ENCODE measurements at places on chromosomes 3 and 15. TPM values are rescaled to one million over a fixed set of nuclear protein-coding genes. Genes with fewer than 3 reads are reported as not detected.

Gene ZBTB20
- total RNA-seq = 25.4 TPM

GRCh38 chr3:193730511-193730910, 137.5 kb downstream of the OPA1 start:
- no peak for DNase-seq

Gene DAZL
- total RNA-seq = not detected

DNA sequence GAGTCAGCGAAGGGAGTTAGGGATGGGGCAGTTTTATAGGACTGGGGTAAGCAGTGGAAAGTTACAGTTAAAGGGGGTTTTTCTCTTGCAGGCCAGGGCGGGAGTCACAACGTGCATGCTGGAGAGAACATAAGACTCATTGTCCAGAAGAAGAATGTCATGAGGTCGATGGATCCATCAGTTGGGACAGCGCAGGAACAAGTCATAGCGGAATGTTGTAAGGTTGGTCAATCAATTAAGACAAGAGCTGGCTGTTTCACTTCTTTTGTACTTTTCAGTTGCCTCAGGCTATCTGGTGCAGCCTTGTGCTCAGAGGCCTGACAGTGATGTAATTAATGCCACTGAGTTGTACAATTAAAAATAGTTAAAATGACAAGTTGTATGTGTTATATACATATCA, 165.6 kb downstream of the OCA2 start:
- DNase-seq = no peak

Gene PP2D1
- not detected for total RNA-seq

- peak; percentile 60 for DNase-seq
Observed at GRCh38 chr3:187713504-187713903, 11.1 kb upstream of the RTP2 start.

DNA sequence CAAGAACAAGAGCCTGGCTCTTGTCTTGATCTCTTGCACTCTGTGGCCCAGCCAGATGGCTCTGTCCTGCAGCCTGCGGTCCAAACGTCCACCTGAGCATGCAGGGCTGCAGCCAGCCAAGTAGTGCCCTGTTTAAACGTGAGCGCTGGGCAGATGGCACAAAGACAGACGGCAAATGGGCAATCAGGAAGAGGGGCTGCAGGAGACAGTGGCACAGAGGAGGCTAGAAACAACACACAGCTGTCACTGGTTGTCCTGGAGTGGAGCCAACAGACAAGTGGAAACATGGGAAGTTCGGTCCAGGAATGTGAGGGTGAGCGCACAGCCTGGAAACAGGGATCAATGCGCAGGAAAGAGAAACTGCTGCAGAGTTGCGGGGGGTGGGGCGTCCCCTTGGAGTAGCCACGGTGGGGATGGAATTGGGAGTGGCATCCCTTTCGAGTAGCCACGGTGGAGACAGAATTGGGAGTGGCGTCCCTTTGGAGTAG, 10.7 kb upstream of the ZXDC start:
- DNase-seq = peak; percentile 39

Gene NR1I2
- under 0.01 TPM for total RNA-seq

DNA sequence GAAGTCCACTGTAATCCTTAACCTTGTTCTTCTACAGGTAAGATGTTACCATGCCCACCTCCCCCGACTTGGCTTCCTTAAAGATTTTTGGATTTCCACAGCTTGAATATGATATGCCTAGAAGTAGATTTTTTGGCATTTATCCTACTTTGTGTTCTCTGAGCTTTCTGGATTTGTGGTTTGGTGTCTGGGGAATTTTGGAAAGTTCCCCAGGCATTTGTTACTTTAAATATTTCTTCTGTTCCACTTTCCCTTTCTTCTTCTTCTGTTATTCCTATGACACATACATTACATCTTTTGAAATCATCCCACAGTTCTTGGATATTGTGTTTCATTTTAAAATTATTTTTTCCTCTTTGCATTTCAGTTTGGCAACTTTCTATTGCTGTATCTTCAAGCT, 122.1 kb upstream of the TMEM108 start:
- DNase-seq = no peak

Gene CGNL1
- total RNA-seq = 21.1 TPM

DNA sequence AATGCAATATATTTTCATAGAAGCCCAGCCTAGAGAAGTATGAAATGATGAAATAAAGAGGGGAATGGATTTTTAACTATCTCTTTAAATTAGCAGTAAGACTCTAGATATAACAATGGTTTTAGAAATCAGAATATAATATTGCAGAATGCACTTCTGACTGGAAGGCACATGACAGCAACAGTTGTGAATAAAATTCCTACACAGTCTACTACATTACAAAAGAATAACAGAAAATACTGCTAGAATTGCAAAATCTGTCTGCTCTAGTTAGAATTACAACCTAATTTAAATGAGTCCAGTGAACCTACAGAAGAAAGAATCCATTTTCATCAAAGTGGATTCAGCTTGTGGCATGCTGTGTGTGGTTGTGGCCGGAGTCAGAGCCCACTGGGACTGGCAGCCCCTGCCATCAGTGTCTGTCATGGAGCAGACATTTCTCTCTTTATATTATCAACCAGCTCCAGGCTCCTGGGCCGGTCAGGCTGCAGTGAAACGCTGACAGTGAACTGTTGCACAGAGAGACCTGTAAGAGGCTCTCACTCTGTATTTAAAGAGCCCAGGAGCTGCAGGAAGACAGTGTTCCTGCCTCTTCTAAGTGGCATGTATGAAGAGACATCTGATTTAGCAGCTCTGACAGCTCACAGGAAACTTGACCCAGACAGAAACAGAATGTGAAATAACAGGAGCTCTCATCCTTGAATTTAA, 1523.8 kb upstream of the CADM2 start:
- no peak for DNase-seq

GRCh38 chr3:77407441-77407840, 367.5 kb downstream of the ROBO2 start:
- no peak for DNase-seq

- DNase-seq = no peak
Observed at GRCh38 chr3:45509038-45509767, 85.3 kb upstream of the LIMD1 start.

DNA sequence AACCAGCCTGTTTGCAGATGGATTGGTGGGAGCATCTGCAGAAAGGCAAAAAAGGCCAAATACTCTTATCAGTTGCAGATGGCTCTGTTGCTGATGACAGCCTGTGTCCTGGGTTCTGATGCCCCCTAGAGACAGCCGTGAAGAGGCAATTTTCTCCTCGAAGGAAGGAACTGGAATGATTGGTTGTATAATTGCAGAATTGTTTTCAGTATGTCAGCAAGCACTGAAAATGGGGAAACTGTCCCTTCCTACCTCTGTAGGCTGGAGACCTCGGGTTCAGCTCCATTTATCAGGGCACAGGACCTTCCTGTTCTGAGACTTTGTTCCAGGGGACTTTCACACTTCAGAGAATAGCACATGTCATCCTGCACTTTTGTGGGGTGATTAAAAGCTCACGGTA, 103.0 kb downstream of the PGPEP1L start:
- peak; percentile 72 for DNase-seq

GRCh38 chr3:45760878-45761711, 35.2 kb downstream of the SLC6A20 start:
- peak; percentile 85 for DNase-seq

Gene SAXO2
- total RNA-seq = 0.17 TPM

Gene ITIH4
- total RNA-seq = 0.19 TPM

- DNase-seq = peak; percentile 7
Observed at GRCh38 chr3:70488131-70488530, 175.7 kb upstream of the MDFIC2 start.

- no peak for DNase-seq
Observed at GRCh38 chr3:42314411-42314810, 48.4 kb upstream of the CCK start.

Gene TPRG1
- total RNA-seq = not detected

- no peak for DNase-seq
Observed at GRCh38 chr3:59320080-59320479, 270.3 kb upstream of the CFAP20DC start.

GRCh38 chr3:60250810-60251209, 1000.4 kb downstream of the FHIT start:
- DNase-seq = no peak

- DNase-seq = no peak
Observed at GRCh38 chr3:123679712-123680386, 95.0 kb upstream of the HACD2 start.

GRCh38 chr15:62472616-62473299, 307.7 kb upstream of the C2CD4B start:
- DNase-seq = no peak

DNA sequence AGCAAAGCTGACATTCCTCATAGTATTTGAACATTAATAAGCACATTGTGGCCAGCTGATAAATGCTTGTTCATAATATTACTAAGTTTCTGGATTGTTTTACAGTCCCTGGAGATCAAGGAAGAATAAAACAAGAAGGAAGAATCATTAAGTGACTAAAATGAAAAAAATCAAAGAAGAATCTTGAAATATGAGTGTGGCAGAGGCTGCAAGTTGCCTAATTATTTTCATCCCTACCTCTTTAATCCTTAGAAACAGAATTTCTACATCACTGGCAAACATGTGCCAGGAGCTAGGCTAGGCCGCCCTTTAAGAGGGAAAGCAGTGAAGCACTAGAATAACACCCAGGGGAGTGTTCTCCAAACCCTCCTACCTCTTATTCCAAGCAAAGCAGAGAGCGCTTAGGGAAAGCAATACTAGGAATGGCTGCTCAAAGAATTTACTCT, 98.9 kb downstream of the MAGI1 start:
- DNase-seq = no peak
